ENCODE measurements at places on chromosomes 16 and 17.

DNA sequence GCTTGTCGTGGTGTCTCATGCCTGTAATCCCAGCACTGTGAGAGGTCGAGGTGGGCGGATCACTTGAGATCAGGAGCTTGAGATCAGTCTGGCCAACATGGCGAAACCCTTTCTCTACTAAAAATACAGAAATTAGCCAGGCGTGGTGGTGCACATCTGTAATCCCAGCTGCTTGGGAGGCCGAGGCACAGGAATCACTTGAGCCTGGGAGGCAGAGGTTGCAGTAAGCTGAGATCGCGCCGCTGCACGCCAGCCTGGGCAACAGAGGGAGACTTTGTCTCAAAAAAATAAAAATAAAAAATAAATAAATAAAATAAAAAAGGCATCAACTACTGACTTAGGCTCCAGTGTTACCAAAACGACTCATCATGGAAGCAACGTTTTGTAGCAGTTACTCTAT, 115.5 kb downstream of the PLCG2 start:
- no peak for DNase-seq

DNA sequence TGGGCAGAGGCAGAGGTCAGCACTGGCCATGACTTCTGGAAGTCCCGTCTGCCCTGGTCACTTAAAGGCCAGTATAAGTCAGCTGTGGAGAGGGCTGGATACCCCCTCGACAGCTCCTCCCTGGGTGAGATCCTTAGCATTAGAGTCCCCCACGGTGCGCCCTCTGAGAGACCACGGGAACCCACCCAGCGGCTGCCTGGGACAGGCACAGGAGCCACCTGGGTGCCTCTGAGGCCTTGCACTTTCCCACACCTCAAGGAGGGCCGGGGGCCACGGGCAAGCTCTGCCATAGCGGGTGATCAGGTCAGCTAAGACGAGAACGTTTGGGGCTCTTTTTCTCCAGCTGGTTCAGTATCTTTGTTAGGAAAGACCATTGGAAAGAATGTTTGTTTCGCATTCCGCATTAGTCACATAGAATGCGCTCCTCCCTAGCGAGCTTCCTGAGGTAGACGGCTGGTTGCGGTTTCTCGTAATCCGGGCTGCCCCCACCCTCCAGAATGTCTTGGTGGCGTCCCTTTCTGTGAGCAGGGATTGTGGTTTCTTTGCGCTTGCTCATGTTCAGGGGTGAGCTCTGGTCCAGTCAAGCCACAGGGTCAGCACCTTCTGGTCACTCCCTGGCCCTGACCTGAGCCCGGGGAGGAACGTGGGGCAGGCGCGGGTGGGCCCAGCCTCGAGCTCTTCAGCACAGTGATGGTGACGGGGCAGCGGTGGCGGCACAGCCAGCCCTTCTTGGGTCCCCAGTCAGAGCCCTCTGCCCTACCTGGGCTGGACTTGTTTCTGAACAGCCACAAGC, 25.2 kb downstream of the NME3 start:
- DNase-seq, result no peak

DNA sequence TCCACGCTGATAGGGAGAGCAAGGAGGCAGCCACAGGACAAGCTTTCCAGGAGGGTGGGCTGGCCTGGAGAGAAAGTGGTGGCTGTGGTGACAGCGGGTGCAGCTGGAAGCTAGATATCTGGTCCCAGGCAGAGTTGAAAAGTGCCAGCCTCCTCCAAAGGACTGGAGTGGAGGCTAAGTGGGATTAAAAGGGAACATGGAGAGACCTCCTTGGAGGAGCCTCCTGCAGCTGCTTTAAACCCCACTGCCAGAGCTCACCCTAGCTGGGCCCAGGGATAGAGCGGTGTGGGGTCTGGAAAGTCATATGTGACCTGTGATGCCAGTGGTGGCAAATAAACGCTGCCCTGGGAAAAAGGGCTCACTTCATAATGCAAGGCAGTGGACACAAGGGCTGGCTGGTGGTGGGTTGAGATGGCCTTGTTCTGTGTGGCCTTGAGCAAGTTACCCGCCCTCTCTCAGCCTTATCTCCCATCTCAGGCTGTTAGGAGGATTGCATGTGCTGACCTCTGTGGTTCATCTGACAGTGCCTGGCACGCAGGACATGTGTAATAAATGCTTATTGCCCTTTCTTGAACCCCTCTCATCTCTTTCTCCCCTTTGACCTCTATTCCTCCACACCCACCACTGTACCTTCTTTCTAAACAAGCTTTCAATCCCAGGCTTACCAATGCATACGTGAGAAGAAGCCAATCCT, 61.0 kb upstream of the LGALS9 start:
- no peak for DNase-seq

DNA sequence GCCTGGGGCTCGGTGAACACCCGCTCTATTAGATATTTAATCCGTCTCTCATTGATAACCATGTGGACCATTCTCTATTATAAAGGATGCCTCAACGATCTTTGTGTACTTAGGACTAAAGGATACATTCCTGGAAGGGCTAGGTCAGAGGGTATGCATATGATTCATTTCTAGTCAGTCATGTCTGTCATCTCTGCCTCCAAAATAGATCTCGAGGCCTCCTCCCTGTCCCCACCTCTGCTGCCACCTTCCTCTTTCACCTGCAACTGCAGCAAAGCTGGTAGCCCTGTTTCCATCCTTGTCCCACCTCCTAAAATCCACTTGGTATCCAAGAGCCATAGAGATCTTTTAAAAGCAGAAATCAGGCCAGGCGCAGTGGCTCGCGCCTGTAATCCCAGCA, 121.5 kb downstream of the KATNIP start:
- DNase-seq, result no peak

- no peak for DNase-seq
These were observed 302.1 kb downstream of the MAP2K6 start for GRCh38 chr17:69716556-69716955.

DNA sequence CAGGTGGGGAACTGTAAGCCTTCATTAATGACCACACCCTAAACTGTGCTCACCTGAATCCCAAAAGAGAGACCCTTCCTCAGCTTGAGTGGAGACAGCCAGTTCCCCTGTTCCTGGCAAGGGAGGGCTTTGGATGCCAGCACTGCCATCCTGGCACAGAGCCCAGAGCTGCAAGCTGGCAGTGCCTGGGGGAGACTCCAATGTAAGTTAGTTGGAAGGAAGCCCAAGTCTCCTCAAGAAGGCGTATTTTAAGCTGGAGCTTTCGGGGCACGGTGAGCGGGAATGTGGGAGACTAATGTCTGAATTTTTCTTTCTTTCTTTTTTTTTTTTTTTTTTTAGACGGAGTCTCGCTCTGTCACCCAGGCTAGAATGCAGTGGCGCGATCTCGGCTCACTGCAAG, 4.7 kb downstream of the CDC42EP4 start:
- no peak for DNase-seq

All from endothelial cell (in vitro differentiated cells).